ENCODE measurements at places on chromosomes 4 and X. TPM values are rescaled to one million over a fixed set of nuclear protein-coding genes. Genes with fewer than 3 reads are reported as not detected.

RRAGB gene
- 20.2 TPM for total RNA-seq

- DNase-seq = peak; percentile 44
- peaks cover 2% of the 10 kb centered on the region for H3K36me3 ChIP-seq
- peaks cover 8% of the 10 kb centered on the region for H3K4me1 ChIP-seq
- H3K4me3 ChIP-seq = no peak overlapping the region
- H3K27me3 ChIP-seq = no peaks in the 10 kb centered on the region
- no peak overlapping the region for H3K27ac ChIP-seq
These were observed 20.6 kb downstream of the ZDHHC9 start for GRCh38 chrX:129823115-129823514.

- no peaks in the 10 kb centered on the region for H3K4me1 ChIP-seq
- H3K27me3 ChIP-seq = no peaks in the 10 kb centered on the region
- DNase-seq = no peak
- H3K36me3 ChIP-seq = no peaks in the 10 kb centered on the region
These were observed 221.1 kb downstream of the ZNF674 start for GRCh38 chrX:46324166-46324565.

DNA sequence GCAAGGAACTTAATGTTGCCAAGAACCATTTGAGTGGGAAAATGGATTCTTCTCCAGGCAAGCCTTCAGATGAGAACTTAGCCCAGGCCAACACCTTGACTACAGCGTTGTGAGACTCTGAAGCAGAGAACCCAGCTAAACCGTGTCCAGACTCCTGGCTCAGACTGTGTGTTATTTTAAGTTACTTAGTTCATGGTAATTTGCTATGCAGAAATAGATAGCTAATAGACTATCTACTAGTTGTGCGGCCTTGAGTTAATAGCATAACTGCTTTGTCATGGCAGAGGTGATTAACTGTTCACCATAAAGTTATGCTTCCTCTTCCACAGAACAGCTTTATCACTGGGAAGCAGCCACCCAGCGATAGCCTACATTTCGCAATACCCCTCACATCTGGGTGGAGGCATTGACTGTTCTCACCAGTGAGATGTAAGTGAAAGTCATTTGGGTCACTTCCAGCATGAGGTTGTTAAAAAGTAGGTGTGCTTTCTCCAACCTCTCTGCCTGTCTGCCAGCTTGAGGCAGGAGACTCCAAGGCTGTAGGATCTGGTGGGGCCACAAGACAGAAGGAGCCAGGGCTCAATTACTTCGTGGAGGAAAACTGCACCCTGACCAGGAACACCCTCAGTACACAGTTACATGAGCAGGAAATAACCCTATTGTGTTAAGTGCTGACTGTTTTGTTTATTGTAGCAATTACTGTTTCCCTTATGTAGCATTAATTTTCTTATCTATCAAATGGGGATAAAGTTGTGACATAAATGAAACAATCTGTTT, 94.2 kb downstream of the GPAT3 start:
- H3K36me3 ChIP-seq = no peaks in the 10 kb centered on the region
- no peaks in the 10 kb centered on the region for H3K27me3 ChIP-seq
- no peak overlapping the region for H3K4me3 ChIP-seq
- no peak for DNase-seq
- H3K4me1 ChIP-seq = no peaks in the 10 kb centered on the region

DNA sequence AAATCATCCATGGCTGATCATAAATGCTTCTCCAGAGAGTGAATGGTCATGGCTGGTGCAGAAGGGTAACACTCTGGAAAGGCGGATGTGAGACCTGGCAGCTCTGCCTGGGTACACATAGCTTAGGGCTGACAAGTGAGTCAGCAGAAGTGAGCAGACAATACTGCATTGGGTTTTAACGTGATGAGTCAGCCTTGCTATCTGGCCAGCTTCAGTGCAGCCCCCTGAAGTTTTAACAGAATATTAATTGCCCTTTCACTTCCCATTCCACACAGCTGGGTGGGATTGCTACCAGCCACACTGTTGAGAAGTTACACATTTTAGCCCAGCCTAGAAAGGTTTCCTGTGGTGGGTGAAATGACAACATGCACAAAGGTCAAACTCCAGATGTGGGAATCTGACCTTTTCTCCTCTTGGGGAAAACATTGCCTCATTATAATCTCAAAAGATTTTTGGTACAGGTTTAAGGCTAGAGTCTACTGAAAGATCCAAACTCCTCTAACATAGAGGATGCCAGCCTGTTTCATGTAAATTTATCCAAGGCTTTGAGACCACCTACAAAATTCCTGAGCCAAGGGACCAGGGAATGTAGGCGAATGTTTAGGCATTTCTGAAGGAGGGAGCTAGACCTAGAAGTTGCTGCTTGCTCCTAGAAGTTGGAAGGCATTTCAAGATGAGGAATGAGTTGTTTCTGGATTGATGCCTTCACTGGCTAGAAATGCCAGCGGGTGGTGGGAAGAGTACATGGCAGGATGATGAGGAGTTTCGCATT, 230.3 kb upstream of the PGRMC2 start:
- H3K27ac ChIP-seq = no peak overlapping the region
- DNase-seq = no peak
- no peak overlapping the region for H3K4me3 ChIP-seq
- H3K27me3 ChIP-seq = no peaks in the 10 kb centered on the region

DNA sequence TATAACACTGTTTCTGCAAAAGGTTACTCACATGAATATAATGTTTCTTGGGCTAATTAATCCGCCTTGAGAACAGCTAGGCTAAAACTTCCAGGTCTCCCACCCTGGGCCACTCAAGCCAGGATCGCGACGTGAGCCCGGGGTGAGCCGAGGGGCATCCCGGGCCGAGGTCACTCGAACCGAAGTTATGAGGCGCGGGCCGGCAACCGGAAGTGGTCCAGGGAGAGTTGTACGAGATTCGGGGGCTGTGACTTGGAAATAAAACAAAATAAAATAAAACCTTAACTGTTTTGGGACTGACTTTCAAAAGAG, 317 bp downstream of the CMC4 start:
- no peak for DNase-seq
- peak overlapping the region; percentile 46 for H3K27ac ChIP-seq
- peak overlapping the region; percentile 77 for H3K4me3 ChIP-seq
- H3K36me3 ChIP-seq = peaks cover 12% of the 10 kb centered on the region

GRCh38 chr4:70291341-70291740, 43.4 kb upstream of the CABS1 start:
- no peak for DNase-seq
- H3K4me1 ChIP-seq = no peaks in the 10 kb centered on the region
- no peaks in the 10 kb centered on the region for H3K27me3 ChIP-seq
- H3K4me3 ChIP-seq = no peak overlapping the region

GRCh38 chr4:2251073-2251794, 9.3 kb upstream of the HAUS3 start:
- H3K27me3 ChIP-seq = no peaks in the 10 kb centered on the region
- peaks cover 89% of the 10 kb centered on the region for H3K36me3 ChIP-seq
- no peak overlapping the region for H3K27ac ChIP-seq
- DNase-seq = no peak
- no peak overlapping the region for H3K4me3 ChIP-seq

DNA sequence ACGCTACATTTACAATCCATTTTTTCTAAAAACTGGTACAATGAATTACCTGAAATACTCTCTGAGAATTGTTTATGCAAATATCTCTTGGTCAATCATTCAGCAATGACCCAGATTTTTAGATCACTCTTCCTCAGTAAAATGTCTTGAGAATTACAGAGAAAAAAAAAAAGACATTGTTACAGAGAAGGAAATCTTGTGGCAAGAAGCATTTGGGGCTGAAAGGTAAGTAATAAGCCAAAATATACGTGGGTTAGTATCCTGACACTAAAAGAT, 19.6 kb upstream of the TET2 start:
- no peaks in the 10 kb centered on the region for H3K27me3 ChIP-seq
- no peak overlapping the region for H3K4me3 ChIP-seq
- no peaks in the 10 kb centered on the region for H3K36me3 ChIP-seq
- DNase-seq = no peak

RRH gene
- total RNA-seq = 0.05 TPM

GRCh38 chr4:24836661-24837242, 41.4 kb downstream of the SOD3 start:
- no peak overlapping the region for H3K4me3 ChIP-seq
- H3K27ac ChIP-seq = no peak overlapping the region
- H3K27me3 ChIP-seq = no peaks in the 10 kb centered on the region
- no peaks in the 10 kb centered on the region for H3K4me1 ChIP-seq
- DNase-seq = no peak

STARD8 gene
- total RNA-seq = 1.9 TPM

- H3K4me1 ChIP-seq = no peaks in the 10 kb centered on the region
- H3K27me3 ChIP-seq = no peaks in the 10 kb centered on the region
- H3K4me3 ChIP-seq = no peak overlapping the region
- DNase-seq = no peak
- H3K27ac ChIP-seq = no peak overlapping the region
These were observed 9.4 kb downstream of the FHIP1A start for GRCh38 chr4:151418385-151418784.

GRCh38 chr4:57113870-57114269, 3.7 kb upstream of the IGFBP7 start:
- DNase-seq = no peak
- peaks cover 9% of the 10 kb centered on the region for H3K4me1 ChIP-seq
- H3K36me3 ChIP-seq = no peaks in the 10 kb centered on the region
- H3K27me3 ChIP-seq = peaks cover 11% of the 10 kb centered on the region

RADX gene
- total RNA-seq = 1.2 TPM

REPS2 gene
- total RNA-seq = 1.7 TPM

- DNase-seq = no peak
- H3K4me3 ChIP-seq = no peak overlapping the region
- H3K27ac ChIP-seq = no peak overlapping the region
- no peaks in the 10 kb centered on the region for H3K4me1 ChIP-seq
These were observed 208.6 kb upstream of the SLC7A11 start for GRCh38 chr4:138450546-138451275.

- DNase-seq = no peak
- H3K36me3 ChIP-seq = no peaks in the 10 kb centered on the region
- no peak overlapping the region for H3K27ac ChIP-seq
- no peaks in the 10 kb centered on the region for H3K4me1 ChIP-seq
- H3K4me3 ChIP-seq = no peak overlapping the region
These were observed 2358.0 kb downstream of the PCDH7 start for GRCh38 chr4:33078145-33078544.

PLRG1 gene
- 71.9 TPM for total RNA-seq

GYPB gene
- 4.6 TPM for total RNA-seq

DNA sequence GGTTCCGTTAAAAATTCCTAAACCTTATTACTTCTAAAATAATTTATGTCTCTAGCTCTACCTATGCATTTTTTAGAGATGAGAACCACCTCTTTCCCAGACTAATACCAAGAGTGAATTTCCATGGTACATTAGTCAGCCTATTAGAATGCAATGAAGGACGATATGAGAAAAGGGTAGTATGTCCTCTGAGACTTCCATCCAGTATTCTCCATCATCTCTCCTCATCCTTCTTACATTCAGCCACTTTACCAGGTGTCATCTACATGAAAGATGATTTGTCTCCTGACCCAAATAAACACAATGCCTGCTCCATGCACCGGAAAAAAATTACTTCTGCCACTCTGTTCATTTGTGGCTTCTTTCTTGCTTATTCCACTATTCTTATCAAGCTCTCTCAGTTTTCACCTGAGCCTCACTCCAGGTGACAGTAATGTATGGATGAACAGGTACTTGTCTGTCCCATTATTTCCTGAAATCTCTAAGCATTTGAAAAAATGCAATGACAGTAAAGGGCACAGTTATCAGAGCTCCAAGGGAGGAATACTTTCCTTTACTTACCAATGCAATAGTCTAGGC, 97.9 kb downstream of the MAB21L2 start:
- H3K4me1 ChIP-seq = no peaks in the 10 kb centered on the region
- H3K4me3 ChIP-seq = no peak overlapping the region
- H3K36me3 ChIP-seq = peaks cover 3% of the 10 kb centered on the region
- no peaks in the 10 kb centered on the region for H3K27me3 ChIP-seq
- no peak for DNase-seq
- no peak overlapping the region for H3K27ac ChIP-seq

CT45A5 gene
- not detected for total RNA-seq

DNA sequence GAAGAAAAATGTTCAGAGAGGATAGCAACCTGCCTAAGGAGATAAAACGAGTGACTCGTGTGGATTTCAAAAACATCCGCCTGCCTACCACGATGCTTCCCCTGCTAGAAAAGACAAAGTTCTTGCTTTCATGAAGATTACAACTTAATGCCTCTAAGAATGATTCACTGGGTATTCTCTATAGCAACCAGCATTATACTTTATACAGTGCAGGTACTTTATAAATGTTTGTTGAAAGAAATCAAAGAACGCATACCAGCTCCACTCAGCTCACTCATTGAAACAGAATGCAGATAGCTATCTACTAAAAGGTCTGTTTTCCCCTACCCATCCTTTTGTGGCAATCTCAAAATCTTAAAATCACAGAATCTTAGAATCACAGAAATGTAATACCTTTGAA, 33.7 kb downstream of the GASK1B start:
- H3K4me3 ChIP-seq = no peak overlapping the region
- H3K27ac ChIP-seq = no peak overlapping the region
- no peaks in the 10 kb centered on the region for H3K27me3 ChIP-seq

ANKRD17 gene
- total RNA-seq = 26.4 TPM

MAGEA12 gene
- total RNA-seq = not detected

GRCh38 chr4:183532821-183533220, 28.0 kb downstream of the ING2 start:
- no peaks in the 10 kb centered on the region for H3K36me3 ChIP-seq
- H3K4me1 ChIP-seq = no peaks in the 10 kb centered on the region

DNA sequence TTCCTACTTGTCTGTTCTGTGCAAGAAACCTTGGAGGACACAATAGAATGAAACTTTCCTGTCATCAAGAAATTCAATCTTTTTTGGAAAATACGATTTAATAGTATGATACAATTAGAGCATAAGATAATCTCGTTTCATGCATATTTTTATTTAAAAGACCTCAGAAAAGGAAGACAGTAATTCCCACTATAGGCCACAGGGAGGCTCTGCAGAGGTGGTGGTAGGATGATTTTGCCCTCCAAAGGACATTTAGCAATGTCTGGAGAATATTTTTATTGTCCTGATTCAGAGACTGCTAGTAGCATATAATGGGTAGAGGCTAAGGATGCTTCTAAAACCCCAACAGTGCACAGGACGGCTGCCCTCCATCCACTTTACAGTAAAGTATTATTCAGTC, 68.7 kb downstream of the PAK3 start:
- H3K4me1 ChIP-seq = no peaks in the 10 kb centered on the region
- no peaks in the 10 kb centered on the region for H3K27me3 ChIP-seq
- H3K4me3 ChIP-seq = no peak overlapping the region
- H3K36me3 ChIP-seq = no peaks in the 10 kb centered on the region
- H3K27ac ChIP-seq = no peak overlapping the region

UGT2B10 gene
- 0.05 TPM for total RNA-seq

GRCh38 chr4:47410271-47410670, 53.2 kb downstream of the COMMD8 start:
- H3K36me3 ChIP-seq = no peaks in the 10 kb centered on the region
- no peaks in the 10 kb centered on the region for H3K27me3 ChIP-seq
- no peaks in the 10 kb centered on the region for H3K4me1 ChIP-seq
- DNase-seq = no peak
- H3K4me3 ChIP-seq = no peak overlapping the region

GRCh38 chr4:182297659-182298058, 54.5 kb downstream of the TENM3 start:
- H3K4me1 ChIP-seq = no peaks in the 10 kb centered on the region
- no peak for DNase-seq
- H3K27ac ChIP-seq = no peak overlapping the region
- H3K4me3 ChIP-seq = no peak overlapping the region

AWAT2 gene
- 0.05 TPM for total RNA-seq

Data from thymus (tissue), 14 donors.